ENCODE measurements at places on chromosomes 11 and 22. TPM values are rescaled to one million over a fixed set of nuclear protein-coding genes. Genes with fewer than 3 reads are reported as not detected.

GRCh38 chr11:110797453-110797852 is 85.2 kb upstream of the ARHGAP20 start:
- DNase-seq, result no peak

GRCh38 chr11:789943-790342 is at the start of gene CEND1:
Gene CEND1 (minus strand): TSS chr11:790090. CDS start chr11:788576, 1,514 bp downstream.
- no peak for DNase-seq

GRCh38 chr11:12815931-12816494 is 141.8 kb downstream of the TEAD1 start:
- no peak for DNase-seq

- no peak for DNase-seq
Observed at GRCh38 chr11:31651822-31652221, 142.3 kb downstream of the ELP4 start.

- DNase-seq, result no peak
Observed at GRCh38 chr11:47225552-47226400, 11.0 kb downstream of the DDB2 start.

- no peak for DNase-seq
Observed at GRCh38 chr11:85620256-85620655, 6.9 kb downstream of the DLG2 start.

GRCh38 chr11:96065379-96065778 is 141.5 kb upstream of the MTMR2 start:
- no peak for DNase-seq

Gene PRG3
- polyA plus RNA-seq, result 0.29 TPM

Gene KRTAP5-2
- polyA plus RNA-seq, result not detected

Gene STX3
- 6.1 TPM for polyA plus RNA-seq

DNA sequence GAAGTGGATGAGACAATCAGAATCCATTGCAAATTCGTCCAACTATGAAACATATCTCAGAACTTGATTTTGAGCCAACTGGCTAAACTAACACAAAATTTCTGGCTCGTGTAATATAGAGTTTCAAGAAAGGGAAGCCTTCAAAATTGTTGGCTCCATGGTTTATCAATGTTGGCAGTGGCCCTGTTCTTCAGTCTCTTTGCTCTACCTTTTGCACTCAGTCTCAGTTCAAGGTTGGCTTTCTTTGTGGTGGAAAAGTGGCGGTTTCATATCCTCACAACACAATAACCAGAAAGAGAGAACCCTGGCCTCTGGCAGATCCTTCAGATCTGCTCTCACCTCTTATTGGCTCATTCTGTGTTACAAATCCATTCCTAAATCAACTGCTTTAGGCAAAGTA is 473.8 kb upstream of the API5 start:
- DNase-seq, result peak; percentile 2

Gene SMC1B
- polyA plus RNA-seq, result not detected

DNA sequence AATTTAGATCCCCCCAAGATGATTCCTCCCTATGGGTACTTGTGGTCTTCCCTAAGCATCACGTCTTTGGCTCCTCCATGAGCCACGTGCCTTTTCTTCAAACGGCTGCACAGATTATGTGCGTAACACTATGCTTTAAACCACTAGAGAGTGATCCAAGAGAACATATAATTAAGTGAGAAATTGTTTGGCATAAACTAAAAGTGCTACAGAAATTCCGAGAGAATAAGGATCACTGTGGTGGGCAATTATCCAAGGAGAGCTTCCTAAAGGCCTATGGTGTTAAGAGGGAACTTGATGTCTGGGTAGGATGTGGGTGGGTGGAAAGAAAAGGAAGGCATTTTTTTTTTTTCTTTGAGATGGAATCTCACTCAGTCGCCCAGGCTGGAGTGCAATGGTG is 110.9 kb downstream of the MAML2 start:
- no peak for DNase-seq

- DNase-seq, result no peak
Observed at GRCh38 chr22:36349726-36350125, 38.0 kb downstream of the MYH9 start.

Gene MMP12
- polyA plus RNA-seq, result not detected

Measured in muscle of arm (tissue), 14 donors.